ENCODE measurements at places on chromosomes 3 and 15.

DNA sequence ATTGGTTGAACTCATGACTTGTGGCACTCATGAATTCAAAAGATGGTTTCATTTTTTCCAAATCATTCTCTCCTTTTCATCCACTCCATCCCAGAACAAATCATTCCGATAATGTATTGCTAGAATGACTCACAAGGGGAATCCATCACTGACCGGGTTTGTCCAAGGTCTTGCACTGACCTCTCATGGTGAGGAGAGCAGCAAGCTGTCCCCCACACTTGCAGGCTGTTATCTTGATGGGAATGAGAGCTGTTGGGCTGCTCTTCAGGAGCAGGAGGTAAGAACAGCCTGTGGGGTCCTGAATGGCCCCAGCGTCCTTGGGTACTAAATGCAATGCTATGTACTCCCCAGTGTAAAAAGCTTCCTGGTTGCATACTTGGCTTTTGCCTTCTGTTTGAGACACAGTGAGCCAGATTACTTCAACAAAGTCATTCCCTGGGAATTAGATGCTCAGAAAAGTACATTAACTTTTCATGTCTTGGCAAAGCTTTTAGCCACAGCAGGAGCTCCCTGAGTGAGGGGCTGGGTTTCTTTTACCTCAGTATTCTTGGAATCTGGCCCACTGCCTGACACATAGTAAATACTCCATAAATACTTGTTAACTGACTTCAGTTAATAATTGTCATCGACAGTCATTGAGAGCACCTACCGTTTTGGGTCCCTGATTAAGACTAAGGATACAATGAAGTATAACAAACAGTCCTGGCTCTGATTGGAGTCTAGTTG lies 24.1 kb downstream of the CCNL1 start:
- no peak for DNase-seq

GRCh38 chr3:49883998-49884397 lies 14.3 kb upstream of the CAMKV start:
- DNase-seq: no peak

GRCh38 chr15:41961001-41961518 lies 11.3 kb downstream of the EHD4 start:
- no peak for DNase-seq

- no peak for DNase-seq
Measured at GRCh38 chr3:674116-674515, 418.7 kb upstream of the CNTN6 start.

DNA sequence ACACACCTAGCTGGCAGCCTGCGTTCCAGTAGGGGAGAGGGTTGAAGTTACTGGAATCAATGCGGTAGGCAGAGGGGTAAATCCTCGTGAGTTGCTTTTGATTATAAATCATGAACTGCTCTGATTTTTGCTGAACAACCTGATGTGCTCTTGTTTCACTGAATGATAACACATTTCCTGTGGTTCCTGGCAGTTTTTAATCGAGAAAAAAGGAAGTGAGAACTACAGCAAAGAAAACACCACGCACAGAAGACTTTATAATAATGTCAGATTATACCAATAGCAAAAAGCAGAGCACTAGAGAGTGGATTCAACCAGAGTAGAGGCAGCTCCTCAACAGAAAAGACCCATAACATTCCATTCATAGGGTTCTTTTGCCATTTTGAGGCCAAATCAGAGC lies 200.8 kb upstream of the STRIT1 start:
- DNase-seq: no peak

GRCh38 chr3:181298421-181298820 lies 308.9 kb upstream of the DNAJC19 start:
- no peak for DNase-seq

Data from renal cortex interstitium (tissue), 15 donors.